ENCODE measurements at places on chromosomes 4 and X.

DNA sequence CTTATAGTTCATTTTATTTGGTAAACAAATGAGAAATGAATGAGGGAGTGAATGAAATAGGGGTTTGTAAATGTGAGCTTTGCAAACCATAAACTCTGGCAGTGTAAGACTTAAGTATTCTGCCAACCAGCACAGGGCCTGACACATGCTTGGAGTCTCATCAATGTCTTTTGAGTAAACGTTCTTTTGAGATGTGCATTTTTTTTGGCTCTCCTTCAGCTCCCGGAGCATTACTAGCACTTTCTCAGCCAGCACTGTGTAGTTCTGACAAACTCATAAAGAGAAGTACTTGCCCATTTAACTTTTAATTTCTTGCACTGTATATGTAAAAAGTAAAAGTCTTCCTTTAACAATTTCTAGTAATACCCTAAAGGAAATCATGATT is 245.3 kb downstream of the HS3ST1 start:
- no peak for DNase-seq

- no peak for DNase-seq
Observed at GRCh38 chr4:140180577-140180976, 26.6 kb upstream of the MAML3 start.

- DNase-seq = no peak
Observed at GRCh38 chr4:14977830-14978229, 24.5 kb upstream of the CPEB2 start.

GRCh38 chr4:122747883-122748282 is 15.4 kb downstream of the BBS12 start:
- no peak for DNase-seq

DNA sequence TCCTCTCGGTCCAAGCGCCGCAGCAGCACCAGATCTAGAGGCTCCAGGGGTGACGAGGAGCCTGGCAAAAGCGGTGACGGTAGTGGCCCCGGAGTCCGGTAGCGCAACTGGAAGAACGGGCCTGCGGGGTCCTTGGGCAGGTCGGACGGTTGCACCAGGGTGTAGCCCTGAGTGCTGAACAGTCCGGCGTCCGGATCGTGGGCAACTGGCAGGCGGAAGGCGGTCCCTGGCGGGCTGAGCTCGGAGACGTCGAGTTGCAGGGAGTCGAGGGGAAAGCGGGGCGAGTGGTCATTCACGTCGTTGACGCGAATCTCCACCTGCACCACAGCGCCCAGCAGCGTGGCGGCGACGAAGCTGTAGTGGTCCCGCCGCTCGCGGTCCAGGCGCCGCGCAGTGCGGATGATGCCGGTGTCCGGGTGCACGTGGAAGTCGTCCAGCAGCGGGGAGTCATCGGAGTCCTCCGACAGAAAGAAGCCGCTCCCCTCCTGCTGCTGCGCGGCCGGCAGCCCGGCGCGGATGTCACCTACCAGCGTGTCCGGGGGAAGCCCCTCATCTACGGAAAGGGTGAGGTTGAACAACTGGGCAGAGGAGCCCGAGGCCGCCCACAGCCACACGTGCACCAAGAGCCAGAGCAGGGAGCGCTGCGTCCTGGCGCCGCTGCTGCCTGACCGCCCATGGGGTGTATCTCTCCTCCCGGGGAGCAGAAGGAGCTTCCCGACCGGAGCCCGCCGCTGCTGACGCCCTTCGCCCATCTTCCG is 837 bp downstream of the DCHS2 start:
- no peak for DNase-seq

DNA sequence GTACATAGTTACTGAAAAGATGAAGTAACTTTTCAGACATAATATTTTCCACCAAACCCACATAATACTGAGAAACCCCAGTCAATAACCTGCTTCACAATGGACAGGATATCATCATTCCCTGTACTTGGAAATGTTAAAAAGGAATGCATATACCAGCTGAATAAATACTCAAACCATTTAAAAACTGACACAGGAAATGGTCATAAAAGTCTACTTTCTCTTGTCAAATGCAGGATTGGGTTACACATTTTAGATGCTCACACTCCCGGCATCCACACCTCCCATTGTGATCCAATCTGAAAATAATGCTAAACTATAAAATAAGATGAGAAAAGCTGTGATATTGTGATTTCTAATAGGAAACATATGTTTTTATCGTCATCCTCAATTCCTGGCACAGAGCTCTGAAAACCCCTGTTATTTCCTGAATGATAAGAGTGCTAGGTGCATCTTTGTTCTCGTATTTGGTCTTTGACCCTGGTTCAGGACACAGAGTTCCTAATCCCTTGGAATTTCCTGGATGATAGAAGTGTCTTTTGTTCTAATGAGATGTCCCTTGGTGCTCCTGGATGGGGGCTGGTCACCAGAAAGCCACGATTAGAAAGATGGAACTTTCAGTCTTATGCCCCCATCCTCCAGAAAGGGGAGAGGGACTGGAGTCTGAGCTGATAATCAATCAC is 821.3 kb downstream of the TRIML1 start:
- DNase-seq = no peak

DNA sequence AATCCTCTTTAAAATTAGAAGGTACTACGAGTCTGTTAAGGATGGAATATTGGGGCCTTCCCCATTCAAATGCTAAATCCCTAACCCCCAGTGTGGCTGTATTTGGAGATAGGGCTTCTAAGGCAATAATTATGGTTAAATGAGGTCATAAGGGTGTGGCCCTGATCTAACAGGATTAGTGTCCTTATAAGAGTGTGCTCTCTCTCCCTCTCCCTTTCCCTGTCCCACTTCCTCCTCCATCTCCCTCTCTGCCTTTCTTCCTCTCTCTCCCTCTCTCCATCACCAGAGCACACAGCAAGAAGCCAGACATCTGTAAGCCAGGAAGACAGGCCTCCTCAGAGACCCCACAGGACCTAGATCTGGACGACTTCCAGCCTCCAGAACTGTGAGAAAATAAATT is 116.9 kb downstream of the COL25A1 start:
- DNase-seq = no peak

Measured in stimulated activated CD8-positive, alpha-beta memory T cell treated with anti-CD3 and anti-CD28 coated beads, Interleukin-7, amount 100 ng/mL, for 4 hours (primary cell).